ENCODE measurements at places on chromosomes 13 and 19.
A peak's percentile ranks its signal among the peaks of the same experiment; 100 is the strongest.

GRCh38 chr13:33518452-33518851 lies 232.9 kb upstream of the STARD13 start:
- no peak for DNase-seq
- no peak overlapping the region for H3K4me3 ChIP-seq
- H3K36me3 ChIP-seq, result no peaks in the 10 kb centered on the region
- H3K27me3 ChIP-seq, result no peaks in the 10 kb centered on the region
- peaks cover 17% of the 10 kb centered on the region for H3K4me1 ChIP-seq

DNA sequence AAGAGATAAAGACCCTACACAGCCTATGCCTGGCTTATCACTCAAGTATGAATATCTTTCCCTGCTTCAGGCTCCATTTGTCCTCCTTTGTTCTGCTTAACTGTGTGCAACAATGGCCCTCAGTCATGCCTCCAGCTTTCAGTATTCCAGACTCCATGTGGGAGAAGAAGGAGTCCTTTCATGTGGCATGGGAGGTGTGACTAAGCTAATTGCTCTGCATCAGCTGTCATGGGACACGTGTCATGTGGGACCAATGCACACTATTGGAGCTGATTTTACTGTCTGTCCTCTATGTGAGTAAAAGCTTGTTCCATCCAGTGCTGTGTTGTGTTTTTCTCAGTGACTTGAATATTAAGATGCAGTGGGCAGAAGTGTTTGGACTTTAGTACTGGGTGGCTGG lies 1198.3 kb downstream of the OLFM4 start:
- 0 out of 2 replicates have a peak, but pooled peaks cover 10% of the 10 kb centered on the region for H3K36me3 ChIP-seq
- no peaks in the 10 kb centered on the region for H3K4me1 ChIP-seq
- no peaks in the 10 kb centered on the region for H3K27me3 ChIP-seq
- DNase-seq, result no peak
- no peak overlapping the region for H3K4me3 ChIP-seq

DNA sequence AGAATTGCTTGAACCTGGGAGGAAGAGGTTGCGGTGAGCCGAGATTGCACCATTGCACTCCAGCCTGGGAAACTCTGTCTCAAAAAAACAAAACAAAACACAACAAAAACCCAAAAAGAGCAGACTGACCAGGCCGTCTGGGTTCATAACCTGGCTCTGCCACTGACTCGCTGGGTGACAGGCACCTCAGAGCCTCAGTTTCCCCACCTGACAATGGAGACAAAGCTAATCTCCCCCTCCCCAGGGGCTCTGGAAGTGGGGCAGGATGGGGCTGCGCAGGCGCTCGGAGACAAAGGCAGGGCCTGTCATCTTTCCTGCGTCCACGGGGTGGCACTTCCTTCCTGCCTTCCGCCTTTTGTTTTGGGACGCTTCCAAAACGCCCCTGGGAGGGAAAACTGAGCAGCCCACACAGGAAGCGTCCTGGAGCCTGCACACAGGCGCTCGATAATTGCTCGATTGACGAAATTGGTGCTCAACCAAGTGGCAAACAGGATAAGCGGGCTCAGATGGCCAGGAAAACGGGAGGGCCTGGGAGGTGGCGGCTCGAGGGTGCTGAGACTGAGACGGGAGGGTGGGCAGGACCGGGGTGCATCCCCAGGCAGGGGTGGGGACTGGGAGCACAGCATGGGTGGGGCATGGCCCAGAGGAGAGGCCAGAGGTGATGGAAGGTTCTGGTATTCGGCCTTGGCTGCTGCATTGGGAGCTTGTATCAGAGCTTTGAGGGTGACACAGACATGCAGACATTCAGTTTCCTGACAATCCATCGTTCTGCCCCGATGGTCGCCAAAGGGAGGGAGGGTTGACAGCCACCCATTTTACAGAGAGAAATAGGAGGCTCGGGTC lies 17.8 kb downstream of the SPC24 start:
- peaks cover 25% of the 10 kb centered on the region for H3K4me1 ChIP-seq
- H3K27me3 ChIP-seq, result no peaks in the 10 kb centered on the region
- no peak overlapping the region for H3K27ac ChIP-seq

DNA sequence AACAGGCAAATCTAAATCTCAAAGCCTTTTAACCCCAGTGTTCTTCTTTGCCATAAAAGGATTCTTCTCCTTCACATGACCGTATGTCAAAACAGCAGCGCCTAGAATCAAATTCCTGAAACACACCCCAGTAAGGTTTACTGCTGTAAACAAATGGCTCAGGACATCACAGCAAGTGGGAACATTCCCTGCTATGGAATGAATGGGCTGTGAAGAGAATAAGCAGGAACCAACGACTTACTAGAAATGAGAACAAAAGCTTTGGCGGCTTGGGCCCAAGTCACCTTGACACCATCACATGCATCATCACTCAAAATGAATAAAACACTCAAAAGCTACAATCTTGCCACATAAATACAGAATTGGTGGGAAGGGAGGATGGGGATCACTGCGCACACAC lies 80.4 kb upstream of the SPATA13 start:
- H3K27ac ChIP-seq, result no peak overlapping the region
- H3K36me3 ChIP-seq, result no peaks in the 10 kb centered on the region
- no peaks in the 10 kb centered on the region for H3K27me3 ChIP-seq
- no peak for DNase-seq
- H3K4me3 ChIP-seq, result no peak overlapping the region

- no peak overlapping the region for H3K27ac ChIP-seq
- DNase-seq, result no peak
- no peak overlapping the region for H3K4me3 ChIP-seq
- H3K36me3 ChIP-seq, result 0 out of 2 replicates have a peak, but pooled peaks cover 4% of the 10 kb centered on the region
- H3K27me3 ChIP-seq, result no peaks in the 10 kb centered on the region
Measured at GRCh38 chr13:20288561-20288960, 56.4 kb upstream of the GJB6 start.

DNA sequence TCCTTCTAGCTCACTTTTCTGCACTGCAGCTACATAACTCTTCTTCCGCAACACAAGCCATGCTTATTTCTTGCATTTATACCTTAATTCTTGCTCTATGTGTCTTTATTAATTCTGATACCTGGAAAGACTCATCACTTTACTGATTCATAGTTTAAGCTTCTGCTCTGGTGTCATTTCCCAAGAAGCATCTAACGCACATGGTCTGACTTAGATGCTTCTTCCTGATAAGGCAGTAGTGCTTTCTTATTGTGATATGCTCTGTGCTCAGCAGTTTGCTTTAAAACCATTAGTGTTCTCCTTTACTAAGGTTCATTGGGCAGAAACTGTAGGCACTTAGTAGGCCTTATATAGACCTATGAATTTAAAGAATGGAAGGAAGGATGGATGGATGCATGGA lies 66.4 kb downstream of the EPSTI1 start:
- H3K4me1 ChIP-seq, result 0 out of 2 replicates have a peak, but pooled peaks cover 4% of the 10 kb centered on the region
- no peaks in the 10 kb centered on the region for H3K36me3 ChIP-seq
- H3K27me3 ChIP-seq, result no peaks in the 10 kb centered on the region
- no peak overlapping the region for H3K4me3 ChIP-seq
- no peak overlapping the region for H3K27ac ChIP-seq

- H3K36me3 ChIP-seq, result no peaks in the 10 kb centered on the region
- H3K27me3 ChIP-seq, result no peaks in the 10 kb centered on the region
- no peak for DNase-seq
- H3K27ac ChIP-seq, result 0 out of 2 replicates have a peak overlapping the region, but pooled peaks have one; percentile 19
Measured at GRCh38 chr13:111177081-111177711, 62.1 kb downstream of the ARHGEF7 start.

GRCh38 chr19:17719730-17720400 lies 585 bp downstream of the MAP1S start:
- no peaks in the 10 kb centered on the region for H3K36me3 ChIP-seq
- no peak overlapping the region for H3K27ac ChIP-seq
- peak; percentile 43 for DNase-seq

Data from GM23338 (cell line).